ENCODE measurements at places on chromosomes 6 and 20.

DNA sequence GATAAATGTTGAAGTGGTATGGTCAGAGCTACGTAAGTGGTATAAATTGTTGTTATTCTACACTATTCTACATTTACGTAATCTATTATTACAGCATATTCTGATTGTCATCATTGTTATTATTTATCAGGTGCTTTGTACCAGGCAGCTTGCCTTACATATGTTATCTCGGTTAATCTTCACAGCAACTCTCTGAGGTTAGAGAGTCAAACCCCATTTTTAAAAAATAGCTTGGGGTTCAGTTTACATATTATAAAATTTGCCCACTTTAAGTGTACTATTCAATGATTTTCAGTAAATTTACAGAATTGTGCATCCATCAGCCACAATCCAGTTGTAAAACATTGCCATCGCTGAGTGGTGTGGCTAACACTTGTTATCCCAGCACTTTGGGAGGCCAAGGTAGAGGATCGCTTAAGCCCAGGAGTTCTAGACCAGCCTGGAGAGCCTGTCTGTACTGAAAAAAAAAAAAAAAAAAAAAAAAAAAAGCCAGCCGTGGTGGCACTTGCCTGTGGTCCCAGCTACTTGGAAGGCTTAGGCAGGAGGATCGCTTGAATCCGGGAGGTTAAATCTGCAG lies 35.5 kb downstream of the PPP1R16B start:
- DNase-seq = no peak

- no peak for DNase-seq
Observed at GRCh38 chr6:64074981-64075380, 439.4 kb downstream of the PHF3 start.

DNA sequence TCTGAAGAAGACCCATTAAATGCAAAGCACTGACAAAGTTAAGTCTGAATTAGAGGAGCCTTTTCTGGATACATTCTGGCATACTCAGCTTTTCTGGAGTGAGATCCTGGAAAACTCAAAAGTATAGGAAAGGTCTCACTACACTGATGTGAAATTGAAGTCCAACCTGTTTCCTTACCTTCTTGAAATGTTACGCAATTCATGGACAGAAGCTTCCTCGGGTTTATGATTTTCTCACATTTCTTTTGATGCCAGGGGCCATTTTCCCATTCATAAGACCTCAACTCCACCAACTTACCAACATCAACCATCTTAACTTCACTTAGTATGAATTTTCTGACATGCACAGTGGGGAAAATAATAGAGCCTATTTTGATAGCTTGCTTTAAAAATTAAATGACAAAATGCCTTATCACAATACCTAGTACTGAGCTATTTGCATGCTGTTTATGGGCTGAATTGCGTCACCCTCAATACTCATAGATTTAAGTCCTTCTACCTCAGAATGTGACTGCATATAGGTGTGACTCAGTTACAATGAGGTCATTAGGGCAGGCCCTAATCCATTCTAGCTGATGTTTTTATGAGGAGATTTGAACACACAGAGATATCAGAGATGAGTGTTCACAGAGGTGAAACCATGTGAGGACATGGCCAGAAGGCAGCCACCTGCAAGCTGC lies 73.4 kb upstream of the RAB32 start:
- no peak for DNase-seq

DNA sequence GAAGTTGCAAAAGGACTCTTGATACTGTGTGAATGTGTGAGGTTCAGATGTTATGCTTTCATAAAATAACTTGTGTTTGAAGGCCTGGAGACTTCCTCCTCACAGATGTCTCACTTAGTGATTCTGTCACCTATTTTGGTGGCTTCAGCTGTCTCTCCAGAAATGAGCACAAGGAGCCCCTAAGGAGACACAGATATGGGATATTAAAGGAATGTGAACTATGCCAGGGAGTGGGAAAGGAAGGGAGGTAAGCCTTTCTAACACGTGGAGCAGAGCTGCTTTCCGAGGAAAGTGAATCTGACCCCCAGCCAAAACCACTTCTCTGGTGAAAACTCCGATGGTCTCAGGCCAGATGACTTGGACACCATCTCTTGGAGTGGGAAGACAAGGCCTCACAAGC lies 10.5 kb upstream of the FOXO3 start:
- no peak for DNase-seq

DNA sequence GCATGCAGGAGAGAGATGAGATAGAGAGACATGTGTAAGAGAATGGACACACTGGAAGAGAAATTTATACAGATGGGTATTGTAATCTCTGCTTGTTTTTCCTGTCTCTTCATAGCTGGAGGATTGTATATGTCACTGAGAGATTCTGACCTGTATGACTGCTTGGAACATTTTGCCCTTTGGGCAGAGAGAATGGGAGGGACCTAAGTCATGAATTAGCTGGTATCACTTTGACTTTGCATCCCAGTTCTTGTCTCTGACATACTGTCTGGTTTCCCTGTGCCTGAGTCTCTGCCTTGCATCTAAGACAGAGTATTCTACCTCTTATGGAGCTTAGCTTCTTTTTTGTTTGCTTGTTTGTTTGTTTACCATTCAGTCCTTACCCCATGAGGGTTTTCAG lies 37.0 kb upstream of the ASCC3 start:
- no peak for DNase-seq

DNA sequence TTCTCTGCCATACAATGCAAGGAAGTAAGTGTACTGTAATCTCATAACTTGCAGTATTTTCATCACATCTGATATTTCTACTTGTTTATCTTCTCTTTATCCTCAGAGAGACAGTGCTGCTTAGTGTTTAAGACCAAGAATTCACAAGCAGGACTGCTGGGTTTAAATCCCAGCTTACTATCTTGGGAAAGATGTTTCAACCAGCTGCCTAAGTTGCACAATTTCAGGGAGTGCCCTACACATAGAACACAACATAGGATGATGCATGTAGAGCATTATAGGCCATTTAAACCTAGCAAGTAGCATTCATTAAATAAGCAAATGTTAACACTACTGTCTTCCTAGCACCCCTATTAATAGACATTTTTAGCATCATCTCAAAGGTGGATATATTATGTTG lies 205.2 kb upstream of the CEP162 start:
- DNase-seq = no peak

GRCh38 chr6:140480852-140481251 lies 1106.4 kb upstream of the CITED2 start:
- no peak for DNase-seq

GRCh38 chr20:21656308-21657067 lies 49.0 kb upstream of the PAX1 start:
- DNase-seq = no peak

DNA sequence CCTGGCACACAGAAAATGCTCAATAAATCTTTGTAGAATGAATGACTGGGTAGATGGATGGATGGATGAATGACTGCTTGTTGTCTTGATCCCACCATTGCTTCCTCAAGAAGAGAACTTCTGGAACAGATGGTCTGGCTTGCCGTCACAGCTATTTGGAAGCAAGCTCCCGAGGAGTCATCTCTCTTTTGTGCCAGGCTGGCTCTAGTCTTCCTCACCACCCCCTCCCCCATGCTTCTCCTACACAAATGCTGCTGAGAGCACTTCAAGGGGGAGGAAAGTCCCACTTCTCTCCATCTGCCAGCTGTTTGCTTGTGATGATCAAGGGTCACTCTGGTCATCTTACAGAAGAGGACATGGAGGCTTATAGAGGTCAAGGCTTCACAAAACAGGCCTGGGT lies 11.6 kb upstream of the KCNG1 start:
- no peak for DNase-seq

All from head of caudate nucleus (tissue), 42 donors.